Cardiac fibroblast (primary cell): ENCODE measurements at places on chromosomes 12 and 14.

DNA sequence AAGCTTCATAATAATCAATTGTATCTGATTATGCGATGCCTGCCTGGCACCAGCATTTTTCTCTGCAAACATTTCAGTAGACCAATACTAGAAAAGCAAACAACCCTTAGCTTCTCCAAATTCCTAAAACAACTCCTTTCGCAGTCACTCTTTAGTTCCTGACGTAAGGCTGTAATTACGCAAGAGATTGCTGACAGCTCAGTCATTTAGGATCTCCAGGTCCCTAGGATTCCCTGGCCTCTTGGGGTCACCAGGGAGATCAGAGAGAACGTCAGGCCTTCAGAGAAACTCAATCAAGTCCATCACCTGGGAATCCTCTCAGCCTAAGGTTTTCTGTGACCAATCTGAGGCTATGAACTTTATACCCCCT is 390.6 kb downstream of the PAWR start:
- DNase-seq = peak; percentile 82

DNA sequence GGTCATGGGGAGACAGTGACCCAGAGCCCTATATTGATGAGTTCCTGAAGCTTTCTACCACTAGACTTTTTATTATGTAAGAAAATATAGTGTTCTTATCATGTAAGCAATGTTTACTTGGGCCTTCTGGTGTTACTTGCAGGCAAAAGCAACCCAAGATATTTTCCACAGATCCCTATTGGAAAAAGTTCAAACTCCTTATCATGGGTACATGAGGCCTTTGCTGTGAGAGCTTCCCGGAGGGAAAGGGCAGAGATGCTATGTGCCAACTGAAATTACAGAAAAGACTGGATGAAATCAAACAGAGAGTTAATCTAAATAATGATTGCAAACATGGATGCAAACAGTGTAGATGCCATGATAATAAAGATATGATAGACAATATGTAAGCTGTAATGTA is 361.5 kb downstream of the FUT8 start:
- peak; percentile 24 for DNase-seq

DNA sequence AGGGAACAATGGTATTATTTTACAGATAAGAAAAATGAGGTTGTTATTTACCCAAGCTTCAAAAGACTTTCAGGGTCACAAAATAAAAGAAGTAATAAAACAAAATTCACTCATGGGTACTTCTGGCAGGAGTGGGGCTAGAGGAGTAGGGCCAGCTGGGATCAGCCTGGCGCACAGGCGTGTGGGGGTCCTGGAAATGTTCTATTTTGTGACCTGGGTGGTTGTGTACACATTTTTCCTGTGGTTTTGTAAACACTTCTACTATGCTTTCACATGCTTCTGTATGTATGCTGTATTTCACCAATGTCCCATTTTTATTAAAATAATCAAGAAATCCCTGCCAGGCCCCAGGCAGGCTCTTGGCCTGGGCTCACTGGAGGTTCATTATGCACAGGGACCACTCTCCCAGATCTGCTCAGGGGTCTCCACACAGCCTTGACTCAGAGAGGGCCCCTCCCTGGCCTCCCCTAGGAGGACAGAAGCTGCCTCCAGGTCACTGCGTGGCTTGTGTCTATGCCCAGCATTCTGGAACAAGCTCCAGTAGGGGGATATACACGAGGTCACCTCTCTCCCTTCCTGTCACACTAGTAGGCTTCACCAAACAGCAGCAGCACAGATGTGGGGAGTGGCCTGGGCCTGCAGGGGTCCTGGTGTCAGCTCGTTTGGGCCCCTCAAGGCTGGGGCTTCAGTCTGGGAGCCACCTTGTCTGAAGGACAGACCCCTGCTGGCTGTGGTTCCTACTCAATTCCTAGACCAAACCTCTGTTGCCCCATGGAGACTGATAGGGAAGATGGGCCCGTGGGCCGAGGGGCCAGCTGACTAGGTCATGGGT is 37.8 kb downstream of the ANAPC7 start:
- no peak for DNase-seq

DNA sequence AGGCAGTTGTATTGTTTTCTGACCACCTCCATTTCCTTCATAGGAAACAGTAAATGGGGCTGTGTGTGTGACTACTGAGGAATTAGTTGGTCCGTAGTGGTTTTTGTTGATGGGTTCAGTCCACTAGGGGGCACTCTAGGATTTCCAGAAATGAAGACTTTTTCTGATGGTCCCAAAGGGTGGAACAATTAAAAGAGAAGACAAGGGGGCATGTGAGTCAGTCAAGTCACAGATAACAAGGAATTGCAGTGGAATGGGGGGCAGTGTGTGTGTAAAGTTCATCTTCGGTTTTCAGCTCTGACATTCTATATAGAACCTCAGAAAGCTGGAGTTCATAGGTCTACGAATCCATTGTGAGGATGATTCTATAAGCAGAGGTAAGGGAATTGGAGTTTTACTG is 186.6 kb upstream of the OR4E1 start:
- DNase-seq = peak; percentile 39

DNA sequence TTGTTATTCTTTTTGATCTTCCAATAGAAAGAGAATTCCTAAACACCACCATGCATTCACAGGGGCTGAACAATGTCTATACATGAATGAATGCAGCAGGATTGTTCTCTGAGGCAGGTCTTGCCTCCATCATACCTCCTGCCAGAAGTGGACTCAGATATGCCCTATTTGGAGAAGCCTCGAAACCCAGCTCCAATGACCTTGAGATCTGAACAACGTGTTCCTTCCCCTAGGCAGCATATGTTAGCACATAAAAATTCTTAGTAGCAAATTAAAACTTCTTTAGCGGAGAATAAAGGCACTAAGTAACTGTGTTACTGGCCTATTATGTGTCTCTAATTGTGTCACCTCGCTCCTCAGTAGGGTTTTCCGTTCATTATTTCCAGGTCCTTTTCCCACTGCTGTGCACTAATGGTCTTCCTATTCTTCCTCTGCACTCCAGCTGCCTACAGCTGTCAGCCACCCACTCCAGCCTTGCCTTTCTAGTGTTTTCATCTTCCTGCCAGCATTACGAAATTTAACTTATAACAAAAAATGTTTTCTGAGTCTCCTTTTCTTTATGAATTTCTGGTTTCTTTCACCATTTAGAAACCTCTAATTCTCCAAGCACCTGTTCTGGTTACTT is 62.6 kb upstream of the IGF1 start:
- no peak for DNase-seq

DNA sequence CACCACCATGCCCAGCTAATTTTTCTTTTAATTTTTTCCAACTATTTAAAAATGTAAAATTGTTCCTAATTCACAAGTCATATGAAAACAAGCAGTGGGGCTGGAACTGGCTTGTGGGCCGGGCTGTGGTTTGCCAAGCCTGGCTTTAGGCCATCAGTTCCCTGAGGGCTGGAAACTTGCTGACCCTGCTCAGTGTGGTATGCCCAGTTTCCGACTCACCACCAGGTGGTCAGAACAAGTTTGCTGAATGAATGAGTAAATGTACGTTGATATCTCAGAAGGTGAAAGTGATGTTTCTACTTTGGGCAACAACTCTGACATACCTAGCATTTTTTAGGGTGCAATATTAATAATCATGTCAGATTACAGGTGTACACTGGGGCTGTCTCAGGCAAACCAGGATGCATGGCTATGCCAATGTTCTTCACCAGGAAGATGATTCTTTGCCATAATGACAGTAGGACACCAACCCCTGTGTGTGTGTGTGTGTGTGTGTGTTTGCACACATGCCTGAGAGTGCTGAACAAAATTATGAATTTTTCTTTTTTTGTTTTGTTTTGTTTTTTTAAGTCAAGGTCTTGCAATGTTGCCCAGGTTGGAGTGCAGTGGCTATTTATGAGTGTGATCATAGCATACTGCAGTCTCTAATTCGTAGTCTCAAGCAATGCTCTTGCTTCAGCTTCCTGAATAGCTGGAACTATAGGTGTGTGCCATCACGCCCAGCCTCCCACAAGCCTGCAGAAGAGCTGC is 106.1 kb downstream of the PTPN11 start:
- DNase-seq = peak; percentile 50

GRCh38 chr12:45407981-45408728 is 192.3 kb downstream of the ANO6 start:
- no peak for DNase-seq

DNA sequence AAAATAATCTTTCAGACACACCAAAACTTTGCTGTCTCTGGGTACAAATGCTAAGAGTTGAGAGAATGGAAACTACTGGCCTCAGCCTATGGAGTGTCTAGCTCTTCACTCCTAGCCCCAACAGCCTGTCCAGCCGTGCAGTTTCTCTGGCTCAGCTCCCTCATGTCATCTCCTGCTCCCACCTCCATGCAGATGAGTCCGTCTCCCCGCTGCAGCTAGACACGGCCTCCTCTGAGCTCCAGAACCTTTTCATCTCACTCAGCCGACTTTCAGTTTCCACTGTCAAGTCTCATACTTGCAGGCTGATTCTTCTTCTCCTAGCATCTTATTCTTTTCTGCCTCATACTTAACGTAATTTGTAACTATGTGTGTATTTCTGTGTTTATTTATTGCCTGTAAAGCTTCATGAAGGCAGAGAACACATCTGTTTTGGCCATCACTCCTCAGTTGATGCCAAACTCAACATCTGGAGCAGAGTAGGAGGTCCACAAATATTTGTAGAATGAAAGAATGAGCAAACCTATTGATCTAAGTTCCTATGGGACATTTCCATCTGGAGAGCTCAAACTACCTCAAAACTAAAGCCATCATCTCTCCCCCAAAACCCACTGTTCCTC is 139.8 kb upstream of the PWP1 start:
- no peak for DNase-seq

GRCh38 chr14:67442139-67442906 is 30.4 kb upstream of the PLEK2 start:
- no peak for DNase-seq

GRCh38 chr12:91009319-91009950 is 4.7 kb upstream of the EPYC start:
- peak; percentile 13 for DNase-seq

- DNase-seq = no peak
These were observed 158.4 kb upstream of the HIF1A start for GRCh38 chr14:61536661-61537562.

DNA sequence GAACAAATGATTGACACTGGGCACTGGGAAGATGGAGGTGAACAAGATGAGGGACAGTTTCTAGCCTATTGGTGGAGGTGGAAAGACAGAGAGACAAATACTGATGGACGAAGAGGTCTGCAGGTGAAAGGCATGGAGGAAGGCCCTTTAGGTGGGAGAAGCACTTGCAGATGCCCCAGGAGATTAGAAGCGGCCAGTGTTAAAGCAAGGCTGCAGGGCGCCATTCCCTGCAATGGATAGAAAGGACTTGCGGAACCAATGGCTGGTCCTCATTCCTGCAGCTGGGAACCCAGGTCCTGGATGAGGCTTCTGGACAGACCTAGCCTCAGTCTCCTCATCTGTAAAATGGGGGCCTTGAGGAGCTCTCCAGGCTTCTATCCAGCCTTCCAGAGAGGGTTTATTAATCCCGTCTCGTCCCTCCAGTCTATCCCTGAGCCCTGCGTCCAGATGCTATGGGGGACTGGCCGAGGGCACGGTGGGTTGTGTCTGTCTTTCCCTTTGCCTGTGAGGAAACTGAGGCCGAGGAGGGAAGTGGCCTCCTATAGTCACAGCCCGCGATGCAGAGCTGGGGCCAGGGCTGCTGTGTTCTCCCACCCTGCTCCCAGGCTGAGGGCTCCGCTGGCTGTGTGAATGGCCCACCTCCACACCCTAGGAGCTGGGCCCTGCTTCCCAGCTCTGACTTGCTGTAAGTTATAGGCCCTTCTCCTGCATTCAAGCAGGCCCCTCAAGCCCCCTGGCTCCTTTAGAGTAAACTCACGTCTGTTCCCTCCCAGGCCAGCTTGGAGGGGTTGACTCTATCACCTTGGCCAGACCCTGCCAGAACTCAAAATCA is 33.0 kb downstream of the CYP46A1 start:
- no peak for DNase-seq

- no peak for DNase-seq
These were observed 22.8 kb downstream of the CPM start for GRCh38 chr12:68910128-68910527.

- DNase-seq = peak; percentile 73
These were observed 1.0 kb downstream of the RNF41 start for GRCh38 chr12:56220611-56221231.

DNA sequence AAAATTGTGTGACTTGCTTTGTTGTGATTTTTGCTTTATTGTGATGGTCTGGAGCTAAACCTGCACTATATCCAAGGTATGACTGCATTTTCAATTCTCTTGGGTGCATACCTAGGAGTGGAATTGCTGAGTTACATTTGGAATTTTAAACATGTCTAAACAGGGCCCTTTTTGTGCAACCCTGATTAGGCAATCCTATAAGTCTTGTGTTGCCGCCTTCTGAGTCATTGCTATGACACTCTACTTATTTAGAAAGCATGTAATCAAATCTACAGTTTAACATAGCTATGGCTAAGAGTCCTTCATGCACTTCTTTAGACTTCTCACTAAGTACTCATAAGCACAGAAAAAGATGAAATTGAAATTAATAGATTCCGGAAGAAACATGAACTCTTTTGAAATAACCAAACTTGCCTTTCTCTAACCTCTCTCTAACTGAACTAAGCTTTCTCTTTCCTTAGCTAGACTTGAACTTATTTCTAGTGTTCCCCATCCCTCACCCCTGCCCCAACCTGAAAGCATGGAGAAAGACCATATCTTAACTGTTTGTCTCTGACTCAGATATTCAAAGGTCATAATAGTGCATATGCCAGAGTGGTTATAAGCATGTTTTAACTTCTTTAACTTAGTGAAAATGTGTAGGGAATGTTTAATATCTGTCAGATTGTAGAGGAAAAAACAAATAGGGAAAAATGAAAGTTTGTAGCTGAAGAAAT is 203.0 kb downstream of the SNAPC1 start:
- peak; percentile 90 for DNase-seq

DNA sequence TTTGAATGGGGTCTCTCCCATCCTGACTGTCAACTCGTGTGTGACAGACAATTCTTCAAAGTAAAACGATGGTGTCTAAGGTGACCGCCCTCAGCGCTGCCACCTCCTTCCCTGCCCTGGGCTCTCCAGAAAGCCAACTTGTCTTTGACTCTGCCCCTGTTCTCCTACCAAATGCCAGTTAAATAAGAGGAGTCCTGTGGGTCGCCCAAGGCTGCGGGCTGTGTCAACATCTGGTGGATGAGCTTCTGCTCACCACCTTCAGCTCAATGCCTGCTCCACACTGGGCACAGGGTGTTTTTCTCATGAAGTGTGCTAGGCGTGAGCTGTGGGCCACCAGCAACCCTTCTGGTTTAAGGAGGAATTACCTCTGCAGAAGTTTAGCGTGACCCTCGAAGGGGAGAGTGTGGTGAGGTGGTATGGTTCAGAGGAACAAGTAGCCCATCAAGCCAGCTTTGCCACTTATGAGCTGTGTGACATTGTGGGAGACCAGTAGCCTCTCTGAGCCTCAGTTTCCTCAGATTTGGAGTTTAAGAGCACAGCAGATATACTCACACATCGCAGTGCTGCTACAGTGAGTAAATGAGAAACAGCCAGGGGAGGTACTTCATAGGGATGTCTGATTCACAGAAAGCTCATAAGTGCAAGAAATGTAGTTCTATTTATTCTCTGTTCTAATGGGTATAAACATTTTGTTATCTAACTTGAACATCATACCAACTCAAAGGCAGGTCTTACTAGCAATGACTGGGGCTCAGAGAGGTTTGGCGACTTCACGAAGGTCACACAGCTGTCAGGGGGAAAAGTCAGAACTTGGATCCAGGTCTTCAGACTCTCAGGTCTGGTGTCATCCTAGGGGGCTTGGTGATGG is 12.1 kb downstream of the SERPINA1 start:
- no peak for DNase-seq

GRCh38 chr14:93319494-93319893 is 13.3 kb downstream of the BTBD7 start:
- DNase-seq = no peak

- DNase-seq = peak; percentile 81
These were observed 93.4 kb downstream of the TSPAN9 start for GRCh38 chr12:3170423-3171194.
